ENCODE measurements at places on chromosomes 7 and 10.

DNA sequence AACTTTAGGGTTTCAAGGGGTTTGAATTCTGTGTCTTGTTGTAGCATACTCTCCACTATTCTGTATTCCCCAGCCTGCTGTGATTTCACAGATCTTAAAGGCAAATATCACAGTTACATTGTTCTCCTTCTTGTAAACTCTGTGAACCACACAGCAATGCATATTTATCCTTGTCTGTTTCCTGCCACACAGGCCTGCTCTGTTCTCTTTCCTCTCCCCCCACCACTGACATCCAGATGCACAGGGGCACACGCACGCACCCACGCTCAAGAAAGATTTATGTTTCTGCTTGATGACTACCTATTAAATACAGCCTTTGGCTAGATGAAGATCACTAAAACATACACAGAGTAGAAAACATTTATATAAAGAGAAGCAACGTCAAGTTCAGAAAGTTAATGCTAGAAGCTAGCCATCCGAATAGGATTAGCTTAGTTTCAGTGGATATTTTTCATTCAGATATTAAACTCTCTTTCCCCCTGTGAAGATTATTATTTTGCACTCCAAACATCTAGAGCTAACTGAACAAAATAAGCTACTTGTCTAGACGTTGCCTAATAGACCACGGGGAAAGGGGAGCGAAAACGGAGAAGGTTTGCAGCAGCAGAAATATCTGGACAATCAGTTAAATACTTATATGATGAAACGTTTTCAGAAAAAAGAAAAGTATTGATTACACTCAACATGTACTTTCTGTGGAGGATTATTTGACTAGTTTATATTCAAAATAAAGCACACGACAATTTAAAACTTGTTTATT is 193.1 kb upstream of the SEMA3C start:
- peak; percentile 59 for DNase-seq

- DNase-seq = peak; percentile 81
Measured at GRCh38 chr10:26881600-26882331, 21.0 kb upstream of the ABI1 start.

GRCh38 chr10:129545261-129545660 is 78.2 kb downstream of the MGMT start:
- peak; percentile 59 for DNase-seq

DNA sequence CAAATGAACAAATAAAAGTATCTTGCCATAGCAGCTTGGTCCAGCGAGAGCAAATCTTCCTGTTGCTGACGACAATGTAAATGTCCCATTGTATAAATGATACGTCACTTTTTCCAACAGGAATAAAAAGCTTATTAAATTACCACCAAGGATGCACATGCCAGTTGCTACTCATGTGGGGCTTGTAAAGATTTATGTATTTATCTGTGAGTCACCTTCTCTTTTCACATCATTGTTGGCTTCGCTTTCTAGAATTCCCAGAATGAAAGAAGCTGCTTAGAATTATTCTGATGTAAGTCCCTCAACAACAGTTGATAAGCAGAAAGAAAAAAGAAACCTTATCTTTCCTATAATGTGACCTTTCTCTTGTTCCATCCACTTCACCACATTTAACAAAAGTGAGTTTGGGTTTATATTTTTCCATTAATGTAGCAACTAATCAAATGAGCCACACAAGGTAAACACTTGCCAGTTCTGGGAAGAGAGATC is 22.4 kb downstream of the DNAJC12 start:
- DNase-seq = peak; percentile 30

DNA sequence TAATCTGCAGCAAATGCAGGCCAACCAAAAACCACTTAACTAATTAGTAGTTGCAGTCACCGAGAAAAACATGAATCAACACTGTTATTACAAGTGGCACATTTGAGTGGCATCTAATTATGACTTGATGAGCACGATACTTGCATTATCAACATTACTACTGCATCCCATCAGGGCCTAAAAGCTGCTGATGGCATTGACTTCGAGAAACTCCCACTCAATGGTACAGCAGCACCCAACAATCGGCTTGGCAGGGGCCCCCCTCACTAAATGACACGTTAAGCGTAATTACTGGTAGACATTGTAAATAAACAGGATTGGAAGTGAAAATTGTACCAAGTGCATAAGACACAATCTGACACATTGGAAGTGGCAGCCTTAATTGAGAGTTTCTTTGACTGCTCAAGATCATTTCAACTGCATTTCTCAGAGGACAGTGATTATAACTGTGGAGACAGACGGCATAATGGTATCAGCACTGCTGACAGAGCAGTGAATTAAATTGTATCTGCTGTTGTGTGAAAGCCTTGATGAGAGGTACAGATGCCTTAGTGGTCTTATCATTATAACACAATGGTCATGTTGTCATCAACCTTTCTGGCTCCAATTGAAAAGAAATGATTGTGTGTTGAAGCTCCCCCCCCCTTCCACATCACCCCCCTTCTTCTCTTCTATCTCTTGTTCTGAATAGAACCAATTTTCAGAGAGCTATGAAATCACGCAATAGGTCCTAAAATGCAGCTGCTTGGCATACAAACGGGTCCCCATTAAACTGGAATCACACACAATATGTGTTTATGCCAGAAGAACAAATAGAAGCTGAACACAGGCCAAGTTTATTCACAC is 43.4 kb downstream of the SHTN1 start:
- no peak for DNase-seq

DNA sequence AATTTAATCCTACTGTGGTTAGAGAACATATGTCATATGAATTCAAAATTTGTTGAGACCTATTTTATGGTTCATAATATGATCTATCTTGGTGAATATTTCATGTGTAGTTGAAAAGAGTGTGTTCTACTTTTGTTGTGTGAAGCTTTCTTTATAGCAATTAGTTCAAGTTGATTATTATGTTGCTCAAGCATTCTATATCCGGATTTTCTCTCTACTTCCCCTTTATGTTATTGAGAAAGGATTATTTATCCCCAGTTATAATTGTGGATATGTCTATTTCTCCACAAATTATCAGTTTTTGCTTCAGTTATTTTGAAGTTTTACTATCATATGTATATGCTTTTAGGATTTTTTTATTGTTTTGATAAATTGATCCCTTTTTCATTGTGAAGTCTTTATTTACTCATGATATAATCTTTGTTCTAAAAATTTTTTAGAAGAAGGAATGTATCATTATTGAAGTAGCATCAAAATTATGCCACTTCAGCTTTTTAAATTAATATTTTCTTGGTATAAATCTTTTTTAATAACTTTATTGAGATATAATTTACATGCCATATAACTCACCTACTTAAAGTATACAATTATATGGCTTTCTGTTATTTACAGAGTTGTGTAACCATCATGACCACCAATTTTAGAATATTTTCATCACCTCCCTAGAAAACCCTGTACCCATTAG is 12.0 kb upstream of the MEST start:
- DNase-seq = no peak

DNA sequence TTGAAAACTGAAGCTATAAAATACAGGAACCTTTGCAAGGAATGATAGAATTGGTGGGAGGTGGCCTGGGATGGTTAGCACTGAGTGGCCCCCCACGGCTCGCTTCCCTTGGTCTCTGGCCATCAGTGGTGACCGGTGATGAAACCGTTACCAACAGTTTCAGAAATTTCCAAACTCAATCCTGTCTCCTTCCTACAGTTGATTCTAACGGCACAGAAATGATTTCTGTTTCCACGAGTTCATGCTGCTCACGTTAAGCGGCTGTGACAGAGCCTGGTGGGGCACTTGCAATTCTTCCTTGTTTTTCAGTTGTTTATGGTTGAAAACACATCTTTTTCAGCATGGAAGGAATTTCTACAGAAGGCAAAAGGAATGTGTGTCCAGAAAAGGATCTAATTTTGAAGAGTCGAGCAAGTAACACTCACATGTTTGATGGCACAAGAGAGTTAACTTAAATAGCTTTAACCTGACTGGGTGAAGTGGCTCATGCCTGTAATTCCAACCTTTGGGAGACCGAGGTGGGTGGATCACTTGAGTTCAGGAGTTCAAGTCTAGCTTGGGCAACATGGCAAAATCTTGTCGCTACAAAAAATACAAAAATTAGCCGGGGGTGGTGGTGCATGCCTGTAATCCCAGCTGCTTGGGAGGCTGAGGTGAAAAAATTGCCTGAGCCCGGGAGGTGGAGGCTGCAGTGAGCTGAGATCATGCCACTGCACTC is 100.1 kb downstream of the DNAJB6 start:
- DNase-seq = no peak

DNA sequence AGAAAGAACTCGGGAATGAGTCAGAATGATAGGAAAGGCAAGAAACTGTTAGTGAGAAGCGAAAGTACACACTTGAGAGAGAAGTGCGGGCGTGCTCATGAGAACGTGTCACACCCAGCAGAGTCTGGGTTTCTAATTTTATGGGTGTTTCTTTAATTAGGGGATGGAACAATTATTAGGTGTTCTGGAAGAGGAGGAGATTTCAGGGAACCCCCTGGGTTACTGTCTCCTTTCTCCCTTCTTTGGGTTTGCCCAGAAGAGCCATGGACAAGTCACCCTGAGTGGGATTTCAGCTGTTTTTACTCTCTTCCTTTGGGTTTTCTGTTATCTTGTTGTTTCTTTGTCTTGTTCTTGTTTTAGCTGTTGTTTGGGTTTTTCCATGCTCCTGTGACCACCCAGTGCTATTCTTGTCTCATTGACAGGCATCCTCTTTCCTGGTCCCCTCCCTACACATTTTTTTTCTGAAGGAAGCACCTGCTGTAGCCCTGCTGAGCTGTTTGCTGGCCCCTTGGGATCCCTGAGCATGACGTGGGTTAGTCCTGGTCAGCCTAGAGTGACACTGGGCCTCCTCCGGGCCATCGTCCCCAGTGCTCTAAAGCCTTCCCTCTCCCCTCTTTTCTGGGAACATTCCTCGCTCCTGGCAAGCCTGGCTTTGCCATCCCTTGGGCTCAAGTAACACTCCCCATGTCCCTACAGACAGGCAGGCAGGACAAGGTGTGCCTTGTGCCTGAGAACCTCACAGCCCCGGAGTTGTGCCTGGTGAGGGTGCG is 3.5 kb downstream of the SH2D4B start:
- DNase-seq = no peak

- DNase-seq = peak; percentile 71
Measured at GRCh38 chr7:47179812-47180515, 401.9 kb downstream of the TNS3 start.

GRCh38 chr7:29130096-29130495 is 16.2 kb downstream of the CPVL start:
- no peak for DNase-seq

GRCh38 chr10:413662-414071 is 275.8 kb downstream of the DIP2C start:
- no peak for DNase-seq

DNA sequence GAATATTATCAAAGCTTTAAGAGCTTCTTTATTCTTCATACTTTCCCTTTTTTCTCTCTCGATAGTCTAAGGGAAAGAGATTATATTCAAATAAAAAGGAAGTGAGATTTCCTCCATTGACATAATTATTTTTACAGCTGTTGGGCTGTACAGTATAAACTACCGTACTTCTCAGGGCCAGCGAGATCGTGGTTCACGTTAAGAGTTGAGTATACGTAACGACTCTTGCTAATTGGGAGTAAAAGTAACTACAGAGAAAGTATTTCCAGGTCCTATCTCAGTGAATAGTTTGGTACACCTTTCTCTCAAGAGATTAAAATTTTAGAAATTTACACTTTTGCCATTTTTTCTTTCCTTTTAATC is 57.8 kb downstream of the INPP5F start:
- no peak for DNase-seq

DNA sequence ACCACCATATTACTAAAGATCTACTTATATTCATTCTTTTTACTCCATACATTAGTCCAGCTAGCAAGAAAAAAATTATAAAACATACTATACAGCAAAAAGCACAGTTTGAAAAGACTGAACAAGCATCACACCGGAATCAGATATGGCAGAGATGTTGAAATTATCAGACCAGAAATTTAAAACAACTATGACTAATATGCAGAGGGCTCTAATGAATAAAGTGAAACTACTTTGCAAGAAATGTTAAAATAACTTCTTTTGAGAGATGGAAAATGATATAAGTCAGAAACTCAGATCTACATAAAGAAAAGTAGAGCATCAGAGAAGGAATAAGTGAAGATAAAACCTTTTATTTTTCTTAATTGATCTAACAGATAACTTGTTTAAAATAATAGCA is 50.9 kb downstream of the SGCE start:
- DNase-seq = no peak

DNA sequence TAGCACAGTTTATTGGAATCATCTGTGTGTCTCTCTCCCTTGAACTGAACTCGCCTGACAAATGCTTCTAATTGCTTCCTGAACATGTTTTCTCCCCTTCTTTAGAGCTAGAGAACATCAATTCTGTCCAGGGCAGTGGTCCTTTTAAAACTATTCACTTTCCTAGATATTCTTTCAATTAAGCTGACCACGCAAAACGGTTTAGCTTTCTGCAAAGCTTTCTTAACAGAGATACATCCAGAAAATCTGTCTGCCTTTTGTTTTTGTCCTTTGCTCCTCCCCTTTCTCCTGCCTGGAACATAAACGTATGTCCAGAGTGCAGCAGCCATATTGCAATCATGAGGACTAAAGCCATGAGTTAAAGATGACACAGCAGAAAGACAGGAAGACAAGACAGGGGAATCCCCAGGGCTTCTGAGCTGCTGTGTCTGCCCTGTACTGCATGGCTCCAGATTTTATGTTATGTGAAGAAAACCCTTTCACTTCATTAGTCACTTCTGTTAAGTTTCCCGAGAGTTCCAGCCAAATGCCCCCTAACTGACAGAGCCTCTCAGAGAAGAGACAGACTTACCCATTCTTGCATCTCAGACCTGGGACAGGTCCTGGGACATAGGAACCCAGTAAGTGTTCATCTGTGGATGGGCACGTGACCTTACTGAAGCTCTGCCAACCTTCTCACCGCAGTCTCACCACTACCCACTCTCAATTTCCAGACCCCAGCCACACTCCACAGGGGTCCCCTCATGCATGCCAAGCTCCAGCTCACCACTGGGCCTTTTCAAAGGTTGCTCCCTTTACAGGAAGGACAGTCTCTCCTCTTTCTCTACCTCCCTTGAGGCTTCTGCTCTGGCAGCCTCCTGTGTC is 35.0 kb upstream of the CPXM2 start:
- DNase-seq = peak; percentile 30

DNA sequence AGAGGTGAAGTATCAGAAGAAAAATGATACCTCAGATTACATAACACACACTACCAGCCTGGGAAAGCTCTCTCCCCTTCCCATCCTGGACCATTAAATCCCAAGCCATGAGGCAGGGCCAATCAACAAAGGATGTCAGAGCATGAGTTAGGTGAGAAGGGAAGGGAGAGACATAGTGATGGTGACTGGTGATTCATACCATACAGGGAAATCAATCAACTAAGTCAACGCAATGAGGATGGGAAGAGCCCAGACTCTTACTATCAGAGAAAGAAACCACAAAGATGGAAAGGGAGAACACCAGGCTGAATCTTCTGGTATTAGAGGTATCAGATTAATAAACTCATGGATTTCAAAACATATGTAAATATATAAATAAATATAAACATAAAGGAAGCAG is 185.4 kb downstream of the KMT2E start:
- DNase-seq = no peak

GRCh38 chr7:7932553-7932952 is 36.0 kb upstream of the GLCCI1 start:
- no peak for DNase-seq

GRCh38 chr7:130896051-130896881 is 162.3 kb upstream of the KLF14 start:
- peak; percentile 62 for DNase-seq

All from ELR (cell line).